ENCODE measurements at places on chromosomes 11 and 22.

GRCh38 chr11:132639403-132639802, 892.9 kb downstream of the OPCML start:
- no peak for DNase-seq

- no peak for DNase-seq
Measured at GRCh38 chr11:41119484-41119883, 340.0 kb downstream of the LRRC4C start.

DNA sequence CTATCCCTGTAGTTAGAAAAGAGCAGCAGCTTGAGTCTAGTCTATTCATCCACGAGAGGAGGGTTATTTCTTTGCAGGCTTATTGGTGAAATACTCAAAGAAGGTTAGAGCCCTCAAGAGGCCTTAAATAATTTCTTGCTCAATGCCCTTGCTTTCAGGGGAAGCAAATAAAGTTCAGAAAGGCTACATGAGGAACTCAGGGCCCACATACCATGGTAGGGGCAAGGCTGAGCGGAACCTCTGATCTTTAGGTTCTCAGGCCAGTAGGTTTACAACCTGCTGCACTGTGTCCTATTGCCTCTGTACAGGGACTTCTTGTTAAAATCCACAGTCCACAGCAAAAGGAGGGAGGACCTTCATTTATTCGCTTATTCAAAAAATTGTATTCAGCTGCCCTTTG, 101.7 kb downstream of the ADAMTS15 start:
- no peak for DNase-seq

- DNase-seq, result no peak
Measured at GRCh38 chr22:21032868-21033688, 717 bp upstream of the SLC7A4 start.

DNA sequence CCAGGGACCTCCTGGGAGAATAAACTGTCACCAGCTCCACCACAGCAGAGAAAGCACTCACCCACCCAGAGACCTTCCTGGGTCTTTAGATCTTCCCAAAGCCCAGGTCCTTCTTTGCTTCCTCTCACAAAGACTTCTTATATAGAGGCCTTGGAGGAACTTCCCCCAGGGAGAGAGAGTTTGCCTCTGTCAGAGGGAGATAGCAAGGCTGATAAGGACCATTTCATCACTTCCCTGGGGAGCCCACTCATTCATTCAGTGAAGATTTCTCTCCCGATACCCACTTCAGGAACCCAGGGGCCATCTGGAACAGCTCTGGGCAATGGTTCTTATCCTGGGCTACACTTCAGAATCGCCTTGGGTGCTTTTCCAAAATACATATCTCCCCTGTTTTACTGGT, at the start of gene PRG2:
Gene PRG2, minus strand, starts transcription at position 116 of the 400 bp plus-strand sequence. CDS start 706 bp downstream, outside the sequence.
- no peak for DNase-seq
